ENCODE measurements at places on chromosomes 4 and X.

- DNase-seq: no peak
Measured at GRCh38 chrX:109954333-109954732, 48.6 kb upstream of the TMEM164 start.

GRCh38 chr4:164948975-164949374, 28.5 kb downstream of the TRIM61 start:
- DNase-seq: no peak

DNA sequence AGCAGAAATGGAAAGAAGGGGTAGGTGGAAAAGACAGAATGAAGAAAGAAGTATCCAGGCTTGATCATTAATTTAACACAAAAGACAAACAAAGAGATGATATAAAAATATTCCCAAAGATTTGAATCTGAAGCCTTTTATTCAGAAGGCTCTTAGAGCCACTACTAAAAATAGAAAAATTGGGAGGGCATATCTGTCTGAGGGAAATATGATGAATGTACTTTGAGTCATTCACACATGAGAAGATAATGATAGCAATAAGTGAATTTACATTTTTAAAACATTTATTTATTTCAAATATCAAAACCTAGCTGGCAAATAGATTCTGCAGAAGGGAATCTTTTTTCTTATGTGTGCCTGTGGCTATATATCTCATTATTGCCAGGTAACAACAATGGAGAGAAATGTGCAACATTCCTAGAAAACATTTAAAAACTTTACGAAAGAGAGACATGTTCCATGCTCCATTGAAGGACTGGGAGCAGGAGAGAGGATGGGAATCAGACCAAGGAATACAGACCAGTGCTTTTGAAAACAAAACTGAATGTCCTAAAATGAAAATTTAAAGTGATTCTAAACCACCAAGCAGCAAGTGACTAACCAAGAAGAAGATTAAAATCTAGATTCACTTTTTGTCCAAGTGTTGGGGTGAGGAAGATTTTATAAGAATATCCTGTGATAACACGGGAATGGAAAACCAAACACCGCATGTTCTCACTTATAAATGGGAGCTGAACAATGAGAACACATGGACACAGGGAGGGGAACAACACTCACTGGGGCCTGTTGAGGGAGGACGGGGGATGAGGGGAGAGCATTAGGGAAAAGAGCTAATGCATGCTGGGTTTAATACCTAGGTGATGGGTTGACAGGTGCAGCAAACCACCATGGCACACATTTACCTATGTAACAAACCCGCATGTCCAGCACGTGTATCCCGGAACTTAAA, 41.2 kb downstream of the ANXA5 start:
- no peak for DNase-seq

DNA sequence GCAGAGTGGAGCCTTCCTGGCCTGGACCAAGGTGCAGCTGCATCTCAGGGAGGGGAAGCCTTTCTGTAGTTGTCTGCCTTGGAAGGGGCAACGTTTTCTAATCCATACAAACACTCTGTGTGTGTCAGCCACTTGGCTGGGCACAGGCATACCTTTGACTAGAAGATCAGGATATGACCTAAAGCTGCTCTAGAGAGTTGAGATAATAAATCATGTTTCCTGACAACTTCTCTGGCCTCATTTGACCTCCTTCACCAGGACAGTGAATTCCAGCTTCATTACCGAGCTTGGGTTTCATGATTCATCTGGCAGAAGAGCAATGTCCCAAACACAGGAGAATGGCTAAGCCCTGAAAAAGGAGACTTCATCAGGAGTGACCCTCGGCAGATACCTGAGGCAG, 89.6 kb upstream of the KIT start:
- DNase-seq: no peak

DNA sequence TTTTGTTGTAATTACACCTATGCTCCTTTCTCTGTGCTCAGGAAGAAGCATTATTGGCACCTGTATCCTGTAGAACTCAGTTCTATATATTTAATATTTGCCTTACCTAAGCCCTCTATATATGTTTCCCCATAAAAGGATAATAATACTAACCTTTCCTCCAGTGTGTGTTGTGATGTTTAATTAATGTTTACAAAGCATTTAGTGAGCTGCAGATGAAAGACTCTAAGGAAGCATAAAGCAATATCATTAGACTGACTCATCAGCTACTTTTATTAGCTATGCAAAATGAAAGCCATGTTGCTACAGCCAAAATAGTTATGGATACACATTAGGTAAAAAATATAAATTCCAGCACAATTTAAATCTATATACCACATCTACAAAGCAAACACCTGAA, 93.6 kb upstream of the PTPN13 start:
- DNase-seq: no peak

All from activated effector memory CD4-positive, alpha-beta T cell treated with Interleukin-2 at 50 U/mL for 16 hours (primary cell).